ENCODE measurements at places on chromosomes 6 and 20.

DNA sequence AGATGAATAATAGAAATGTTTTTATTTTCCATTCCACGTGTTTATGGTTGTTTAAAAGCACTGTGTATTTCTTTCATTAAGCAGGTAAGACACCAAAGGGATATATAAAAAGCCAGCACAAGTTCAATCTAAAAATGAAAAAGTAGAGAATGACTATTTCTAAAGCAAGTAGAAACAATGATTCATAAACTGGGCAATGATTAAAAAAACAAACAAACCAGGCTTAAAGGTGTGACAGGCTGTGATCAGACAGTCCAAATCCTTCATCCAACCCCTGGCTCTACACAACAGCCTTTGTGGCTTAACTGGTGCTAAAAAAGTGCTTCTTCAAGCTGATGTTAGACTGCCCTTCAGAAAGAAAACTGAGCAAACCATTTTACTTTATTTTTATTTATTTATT, 45.7 kb upstream of the TSHZ2 start:
- DNase-seq, result no peak

DNA sequence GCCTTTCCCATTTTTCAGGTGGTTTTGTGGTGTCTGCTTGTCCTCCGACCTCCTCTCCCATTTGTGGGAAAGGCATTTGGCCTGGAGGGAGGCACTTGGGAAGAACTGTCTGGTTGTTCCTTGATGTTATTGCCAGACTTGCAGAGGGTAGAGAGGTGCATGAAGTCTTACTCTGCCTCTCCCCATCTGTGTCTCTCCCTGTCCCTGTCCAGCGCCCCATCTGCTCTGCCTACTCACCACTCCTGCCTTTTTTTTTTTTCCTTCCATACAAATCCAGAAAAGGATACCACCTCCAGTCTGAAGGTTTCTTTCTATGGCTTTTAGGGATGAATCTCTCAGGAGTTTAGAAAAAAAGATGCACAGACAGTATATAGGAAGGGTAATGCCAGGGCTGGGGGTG, 19.8 kb downstream of the PPARD start:
- DNase-seq, result no peak

GRCh38 chr20:37627060-37627766, 66.6 kb upstream of the CTNNBL1 start:
- DNase-seq, result no peak

GRCh38 chr6:106890447-106890846, 84.1 kb downstream of the CD24 start:
- no peak for DNase-seq

- DNase-seq, result no peak
These were observed 132.6 kb downstream of the GPR63 start for GRCh38 chr6:96704713-96705112.

GRCh38 chr20:51042657-51043247, 19.8 kb upstream of the KCNG1 start:
- no peak for DNase-seq

GRCh38 chr20:1378735-1379125, 14.1 kb downstream of the FKBP1A start:
- DNase-seq, result no peak

DNA sequence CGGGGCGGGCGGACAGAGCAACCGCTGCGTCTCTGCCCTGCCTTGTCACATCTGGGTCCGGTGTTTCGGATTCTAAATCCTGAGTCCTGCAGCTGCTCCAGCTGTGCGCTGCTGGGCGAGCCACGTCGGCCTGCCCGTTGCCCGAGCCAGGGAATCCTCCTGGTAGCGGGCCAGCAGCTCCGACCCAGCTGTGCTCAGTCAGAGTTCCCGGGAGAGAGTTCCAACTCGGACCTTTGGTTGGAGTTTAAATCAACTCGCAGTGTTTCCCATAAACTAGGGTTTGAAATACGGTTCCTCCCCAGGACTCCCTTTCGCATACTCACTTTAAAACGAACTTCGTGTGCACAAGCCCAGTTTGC, 315 bp upstream of the PDE10A start:
- DNase-seq, result no peak

Data from stimulated activated CD8-positive, alpha-beta memory T cell treated with anti-CD3 and anti-CD28 coated beads, Interleukin-4, amount 100 ng/mL, for 1 hour (primary cell).